ENCODE measurements at places on chromosomes 11 and 22.

DNA sequence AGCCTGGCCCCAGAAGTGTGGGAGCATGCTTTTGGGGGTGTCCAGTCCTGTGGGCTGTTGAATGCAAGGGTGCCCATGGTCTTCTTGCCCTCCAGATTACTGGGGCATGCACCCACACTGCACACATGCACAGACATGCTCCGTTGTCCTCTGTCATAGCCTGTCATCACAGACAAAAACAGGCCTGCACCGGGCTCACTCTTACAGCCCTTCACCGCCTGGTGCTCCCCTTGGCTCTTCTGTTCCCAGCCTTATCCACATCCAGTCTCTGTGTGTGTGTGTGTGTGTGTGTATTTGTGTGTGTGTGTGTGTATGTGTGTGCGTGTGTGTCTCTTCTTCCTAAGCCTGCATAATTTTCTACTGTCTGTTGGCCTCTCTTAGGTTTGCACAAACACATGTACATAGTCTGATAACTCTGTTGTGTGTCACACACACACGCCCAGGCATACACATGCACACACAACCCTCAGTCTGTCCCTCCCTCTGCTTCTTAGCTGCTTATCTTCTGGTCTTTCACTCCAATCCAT, 23.4 kb upstream of the NECTIN1 start:
- DNase-seq, result no peak

GRCh38 chr11:67629386-67630227, at the start of gene NUDT8:
NUDT8 (minus strand) TSS chr11:67629937; CDS start chr11:67629911, 26 bp downstream.
- DNase-seq, result peak; percentile 69

DNA sequence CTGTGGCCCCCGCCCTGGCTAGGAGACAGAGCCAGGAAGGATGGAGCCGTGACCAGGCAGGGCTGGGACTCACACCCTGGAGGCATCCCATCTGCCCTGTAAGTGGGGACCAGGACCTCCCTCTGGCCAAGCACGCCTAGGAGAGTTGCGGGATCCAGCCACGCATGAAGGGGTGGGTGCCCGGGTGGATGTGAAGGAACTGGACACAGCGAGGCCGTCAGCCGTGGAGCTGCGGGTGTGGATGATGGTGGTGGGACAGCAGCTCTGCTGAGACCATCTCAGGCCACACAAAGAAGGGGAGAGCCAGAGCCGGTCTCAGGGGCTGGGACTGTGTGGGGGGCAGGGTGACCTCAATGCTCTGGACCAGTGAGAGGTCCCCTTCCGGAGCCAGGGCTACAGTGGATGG, 746.4 kb downstream of the BRD1 start:
- no peak for DNase-seq

- peak; percentile 52 for DNase-seq
These were observed 538.2 kb downstream of the LRRC4C start for GRCh38 chr11:40921246-40921645.

- DNase-seq, result peak; percentile 72
These were observed 22.3 kb downstream of the SLN start for GRCh38 chr11:107689317-107690202.

DNA sequence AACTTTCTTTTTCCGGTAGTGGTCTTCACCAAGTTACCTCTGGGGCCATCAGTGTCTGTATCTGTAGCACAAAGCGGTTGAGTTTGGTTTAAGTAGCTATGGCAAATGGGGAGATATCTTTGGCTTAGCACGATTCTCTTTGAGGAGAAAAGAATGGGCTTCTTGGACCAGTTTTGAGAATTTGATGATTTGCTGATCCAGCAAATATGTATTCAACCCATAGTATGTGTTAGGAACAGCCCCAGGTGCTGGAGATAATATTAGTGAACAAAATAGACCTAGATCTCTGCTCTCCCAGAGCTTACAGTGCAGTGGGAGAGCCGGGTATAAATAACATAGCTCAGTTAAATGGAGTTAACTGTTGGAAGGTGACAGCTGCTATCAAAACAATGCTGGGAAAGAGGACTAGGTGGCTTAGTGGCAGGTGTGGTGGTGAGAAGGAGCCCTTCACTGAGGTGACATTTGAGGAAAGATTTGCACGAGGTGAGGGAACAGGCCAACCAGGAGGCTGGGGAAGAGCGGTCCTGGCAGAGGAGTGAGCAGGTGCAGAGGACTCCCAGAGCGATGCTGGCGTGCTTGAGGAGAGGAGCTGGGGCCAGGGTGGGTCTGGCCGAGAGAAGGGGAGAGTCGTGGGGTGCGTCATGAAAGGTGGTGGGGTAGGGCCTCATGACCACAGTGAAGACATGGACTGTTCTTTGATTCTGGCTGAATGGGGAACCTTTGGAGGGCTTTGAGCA, 5.0 kb downstream of the TBC1D22A start:
- DNase-seq, result no peak

- peak; percentile 81 for DNase-seq
These were observed 21.2 kb downstream of the SCGB1A1 start for GRCh38 chr11:62439785-62440602.

DNA sequence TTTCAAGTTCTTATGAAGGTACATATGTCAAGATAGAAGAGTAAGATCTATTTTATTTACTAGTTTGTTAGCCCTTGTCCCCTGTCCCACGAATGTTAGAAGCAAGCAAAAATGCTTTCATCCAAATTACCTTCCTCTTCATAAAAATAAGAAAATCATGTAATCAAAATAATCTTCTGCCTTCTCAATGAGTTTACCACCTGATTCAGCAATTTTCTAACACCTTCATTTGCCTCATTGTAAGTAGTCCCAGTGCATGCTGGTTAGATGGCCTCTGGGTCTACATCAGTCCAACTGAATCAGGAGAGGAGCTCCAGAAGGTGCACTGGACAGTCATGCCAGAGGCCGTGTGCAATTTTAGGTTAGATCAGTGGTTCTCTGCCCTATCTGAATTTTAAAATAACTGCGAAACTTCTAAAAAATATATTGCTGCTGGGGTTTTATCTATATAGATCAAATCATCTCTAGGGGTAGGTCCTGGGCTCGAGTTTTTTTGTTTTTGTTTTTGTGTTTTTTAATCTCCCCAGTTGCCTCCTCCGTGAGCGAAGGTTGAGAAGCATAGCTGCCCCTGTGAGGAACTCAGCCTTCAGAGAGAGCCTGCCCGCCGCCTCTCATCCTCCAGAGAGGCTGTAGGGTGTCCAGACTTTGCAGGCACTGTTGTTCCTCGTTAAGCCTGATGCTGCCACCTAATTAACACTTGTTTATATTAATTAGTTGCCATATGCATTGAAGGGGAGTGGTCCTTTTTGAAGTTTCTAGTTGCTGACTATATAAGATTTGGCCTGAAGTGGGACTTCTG, 32.2 kb downstream of the C22orf31 start:
- DNase-seq, result no peak

- peak; percentile 80 for DNase-seq
These were observed 5.9 kb downstream of the CENPM start for GRCh38 chr22:41940832-41941765.

DNA sequence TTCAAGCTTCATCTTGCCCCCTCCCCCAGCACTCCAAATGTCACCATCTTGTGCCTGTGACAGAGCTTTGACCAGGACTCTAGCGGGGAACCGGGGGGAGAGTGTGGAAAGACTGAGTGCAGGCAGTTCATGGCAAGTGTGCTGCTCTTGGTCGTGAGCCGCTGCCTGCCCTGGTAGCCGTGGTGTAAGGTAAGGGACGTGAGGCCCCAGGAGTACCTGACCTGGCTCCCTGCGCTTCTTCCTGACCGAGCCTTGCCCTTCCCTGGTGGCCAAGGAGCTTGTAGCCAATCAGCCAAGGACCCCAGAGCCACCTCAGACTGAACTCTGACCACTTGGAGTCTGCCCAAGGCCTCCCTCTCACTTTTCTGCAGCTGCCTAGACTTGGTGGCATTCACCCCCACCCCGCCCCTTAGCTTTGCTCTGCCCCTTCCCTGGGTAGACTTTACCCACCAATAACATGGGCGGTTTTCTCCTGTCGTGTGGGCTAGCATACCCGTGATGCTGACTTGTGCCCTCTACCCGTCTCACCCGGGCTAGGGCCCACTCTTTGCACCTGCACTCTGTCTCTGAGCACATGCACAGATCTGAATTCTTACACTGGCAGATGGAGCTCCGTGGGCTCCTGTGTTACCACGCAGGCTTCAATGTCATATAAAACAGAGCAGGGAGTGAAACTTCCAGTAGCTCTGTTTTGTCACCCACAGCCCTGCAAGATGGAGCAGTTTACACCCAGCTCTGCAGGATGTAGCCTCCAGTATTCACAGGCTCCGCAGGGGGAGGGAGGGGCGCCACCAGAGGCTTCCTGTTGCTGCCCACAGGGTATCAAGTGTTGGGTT, 1.5 kb downstream of the DGKZ start:
- DNase-seq, result no peak

DNA sequence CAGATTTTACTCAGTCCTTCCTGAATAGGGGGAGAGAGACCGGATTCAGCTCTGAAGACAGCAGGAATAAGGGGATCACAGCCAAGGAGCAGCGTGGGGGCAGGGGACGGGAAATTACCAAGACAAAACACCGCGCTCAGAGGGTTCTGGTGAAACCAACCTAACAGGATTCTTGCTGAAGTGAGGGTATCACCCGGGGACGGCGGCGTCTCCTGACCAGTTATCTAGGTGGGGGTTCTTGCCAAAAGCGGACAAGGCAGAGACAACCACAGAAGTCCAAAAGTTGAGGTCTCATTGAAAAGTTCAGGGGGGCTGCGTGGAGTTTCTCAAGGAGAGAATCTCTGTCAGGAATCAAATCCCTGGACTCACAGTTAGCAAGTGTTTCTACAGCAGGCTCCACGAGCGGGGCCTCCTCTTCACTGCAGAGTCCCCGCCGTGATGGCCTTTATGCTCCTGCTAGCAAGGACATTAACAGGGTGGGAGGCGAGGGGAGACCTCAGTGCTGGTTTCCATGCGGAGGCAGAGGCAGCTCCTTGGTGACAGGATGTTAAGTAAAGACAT, 291.0 kb downstream of the BRD1 start:
- DNase-seq, result no peak

DNA sequence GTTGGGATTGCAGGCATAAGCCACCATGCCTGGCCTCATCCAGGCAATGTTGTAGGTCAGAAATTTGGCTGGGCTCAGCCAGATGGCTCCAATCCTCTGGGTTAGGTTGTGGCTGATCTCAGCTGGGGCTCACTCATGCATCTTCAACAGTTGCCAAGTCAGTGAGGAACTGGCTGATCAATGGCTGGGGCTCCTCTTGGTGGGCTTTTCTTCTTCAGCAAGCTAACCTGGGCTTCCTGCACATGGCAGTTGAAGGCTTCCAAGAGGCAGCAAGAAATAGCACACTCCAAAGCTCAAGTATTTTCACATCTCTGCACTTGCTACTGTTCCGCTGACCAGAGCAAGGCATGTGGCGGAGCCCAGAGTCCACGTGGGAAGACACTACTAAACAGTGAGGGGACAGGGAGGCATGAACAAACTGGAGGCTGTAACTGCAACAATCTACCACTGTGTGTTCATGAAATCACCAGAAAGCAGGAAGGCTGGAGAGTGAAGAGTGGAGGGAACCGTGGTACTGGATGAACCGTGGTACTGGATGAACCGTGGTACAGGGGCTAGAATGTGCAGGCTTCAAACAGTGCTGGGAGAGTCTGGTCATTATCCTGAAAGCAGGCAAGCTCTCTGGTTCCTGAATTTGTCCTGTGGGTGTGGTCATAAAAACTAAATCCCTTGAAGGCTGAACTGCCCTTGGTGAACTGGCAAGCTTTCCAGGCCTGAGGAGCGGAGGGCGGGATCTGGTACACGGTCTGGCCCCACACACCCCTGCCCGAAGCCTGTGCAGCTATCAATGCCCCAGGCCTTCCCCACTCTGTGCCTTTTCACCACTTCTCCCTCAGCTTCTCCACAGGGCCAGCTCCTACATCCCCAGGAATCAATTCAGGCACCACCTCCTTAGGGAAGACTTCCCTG, 20.2 kb downstream of the CHST1 start:
- no peak for DNase-seq

- DNase-seq, result peak; percentile 41
These were observed 45.3 kb upstream of the ADA2 start for GRCh38 chr22:17264321-17265052.

- DNase-seq, result no peak
These were observed 68.7 kb upstream of the SYN3 start for GRCh38 chr22:33126881-33127280.

GRCh38 chr11:61406991-61407728, 14.8 kb downstream of the TMEM216 start:
- DNase-seq, result no peak

DNA sequence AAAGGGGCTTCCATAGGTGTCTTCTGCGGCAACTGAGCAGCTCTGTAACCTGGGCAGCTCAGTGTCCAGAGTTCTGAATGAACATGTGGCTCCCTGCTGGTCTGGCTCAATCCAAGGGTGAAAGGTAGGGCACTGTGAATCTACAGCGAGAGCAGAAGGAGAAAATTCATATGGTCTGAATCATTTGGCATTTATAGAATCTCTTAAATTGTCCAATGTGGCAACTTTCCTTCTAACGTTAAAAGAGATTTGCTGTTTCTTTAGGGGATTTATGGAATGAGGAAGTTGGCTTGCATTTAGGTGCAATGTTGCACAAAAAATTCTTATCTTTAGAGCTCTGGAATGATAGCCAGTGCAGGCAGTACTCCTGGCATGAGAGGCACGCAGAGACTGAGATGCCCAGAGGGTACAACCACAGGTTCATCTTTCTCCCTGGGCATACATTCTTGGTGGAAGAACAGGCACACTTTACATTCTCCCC, 17.0 kb downstream of the ATXN10 start:
- peak; percentile 91 for DNase-seq

- DNase-seq, result no peak
These were observed 243.2 kb upstream of the ZC3H12C start for GRCh38 chr11:109849946-109850345.

DNA sequence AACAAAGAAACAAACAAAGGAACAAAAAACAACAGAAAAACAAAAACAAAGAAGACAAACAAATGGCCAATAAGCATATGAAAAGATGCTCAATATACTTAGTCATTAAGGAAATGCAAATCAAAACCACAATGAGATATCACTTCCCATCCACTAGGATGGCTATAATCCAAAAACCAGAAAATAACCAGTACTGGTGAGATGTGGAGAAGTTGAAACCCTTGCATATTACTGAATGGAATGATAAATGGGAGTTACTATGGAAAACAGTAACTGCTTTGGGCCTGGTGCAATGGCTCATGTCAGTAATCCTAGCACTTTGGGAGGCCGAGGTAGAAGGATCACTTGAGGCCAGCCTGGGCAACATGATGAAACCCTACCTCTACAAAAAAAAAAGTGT, 44.9 kb upstream of the RBFOX2 start:
- peak; percentile 59 for DNase-seq

DNA sequence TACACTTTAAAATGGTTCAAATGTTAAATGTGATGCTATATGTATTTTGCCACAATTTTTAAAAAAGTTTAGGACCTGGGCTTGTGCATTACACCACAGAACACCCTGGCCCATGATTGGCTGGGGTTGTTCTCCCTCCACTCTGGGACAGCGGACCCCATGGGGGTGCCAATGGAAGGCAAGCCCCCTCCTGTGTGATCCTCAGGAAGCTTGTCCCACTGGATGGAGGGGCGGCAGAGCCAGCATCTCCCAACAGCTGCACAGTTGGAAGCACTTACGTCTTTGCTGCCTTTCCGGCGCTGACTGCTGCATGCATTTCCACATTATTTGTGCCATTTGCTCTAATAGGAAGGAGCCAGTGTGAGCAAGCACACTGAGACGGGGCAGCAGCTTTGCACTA, 196.5 kb downstream of the SHANK2 start:
- DNase-seq, result no peak

- DNase-seq, result no peak
These were observed 66.4 kb downstream of the CTTN start for GRCh38 chr11:70464509-70465361.

- DNase-seq, result no peak
These were observed 3.6 kb upstream of the TSSK2 start for GRCh38 chr22:19127329-19128008.
